Regular cardiac myocyte (primary cell): ENCODE measurements at places on chromosomes 7 and 10. TPM values are rescaled to one million over a fixed set of nuclear protein-coding genes. Genes with fewer than 3 reads are reported as not detected.

The ATOH7 gene
- total RNA-seq: under 0.01 and 0.28 TPM in 2 replicates

The OR6V1 gene
- total RNA-seq: not detected in 2 replicates

The MRPL32 gene
- 54.4 and 72.1 TPM in 2 replicates for total RNA-seq

The IFIT2 gene
- 12.3 and 22.8 TPM in 2 replicates for total RNA-seq

The HECTD2 gene
- total RNA-seq: 5.8 and 8.7 TPM in 2 replicates

The SUN3 gene
- total RNA-seq: not detected in 2 replicates

The HYCC1 gene
- 123 and 152 TPM in 2 replicates for total RNA-seq

The POR gene
- total RNA-seq: 77.8 and 82.2 TPM in 2 replicates

The CLCN1 gene
- not detected in 2 replicates for total RNA-seq

The OR13A1 gene
- not detected in 2 replicates for total RNA-seq

The PKD2L1 gene
- not detected in 2 replicates for total RNA-seq

The POLR2J2 gene
- total RNA-seq: 0.85 and 1.7 TPM in 2 replicates

The PEX1 gene
- total RNA-seq: 16.5 and 25.7 TPM in 2 replicates

The SVIL gene
- 57.5 and 63.1 TPM in 2 replicates for total RNA-seq

The HSPB1 gene
- 32.1 and 128 TPM in 2 replicates for total RNA-seq

The C10orf67 gene
- 0.19 TPM in 1 of 2 replicates, not detected in the other for total RNA-seq

The OR2A1 gene
- total RNA-seq: under 0.01 TPM in 1 of 2 replicates, not detected in the other

The PAOX gene
- 4.8 and 6.2 TPM in 2 replicates for total RNA-seq

The UFSP1 gene
- total RNA-seq: 6.1 and 6.8 TPM in 2 replicates

The TMEM184A gene
- total RNA-seq: under 0.01 and 0.19 TPM in 2 replicates

The TAX1BP1 gene
- 114 and 131 TPM in 2 replicates for total RNA-seq

The ZNF786 gene
- total RNA-seq: 4.8 and 8.4 TPM in 2 replicates

The HPSE2 gene
- total RNA-seq: not detected in 2 replicates

The GFRA1 gene
- total RNA-seq: 0.19 and 0.56 TPM in 2 replicates

The TMEM176B gene
- not detected in 2 replicates for total RNA-seq

The FAM241B gene
- 0.19 and 0.56 TPM in 2 replicates for total RNA-seq

The HOXA1 gene
- total RNA-seq: not detected in 2 replicates

The MUC3A gene
- total RNA-seq: not detected in 2 replicates

The CDC14C gene
- 0.19 TPM in 1 of 2 replicates, not detected in the other for total RNA-seq

The ITGA8 gene
- total RNA-seq: 16.9 and 84.6 TPM in 2 replicates

The AKR1C4 gene
- not detected in 2 replicates for total RNA-seq

The TUBAL3 gene
- under 0.01 TPM in 1 of 2 replicates, not detected in the other for total RNA-seq

The HOXA4 gene
- not detected in 2 replicates for total RNA-seq

The RBP3 gene
- not detected in 2 replicates for total RNA-seq

The C10orf62 gene
- 0.19 TPM in 1 of 2 replicates, not detected in the other for total RNA-seq

The TMEM178B gene
- total RNA-seq: 0.38 and 2.3 TPM in 2 replicates

The SEMA3A gene
- 24.5 and 81.9 TPM in 2 replicates for total RNA-seq

The GNAT3 gene
- 0.28 and 0.58 TPM in 2 replicates for total RNA-seq

The PDZD7 gene
- 1.3 and 3.1 TPM in 2 replicates for total RNA-seq

The GHITM gene
- 191 and 207 TPM in 2 replicates for total RNA-seq

The ACTL6B gene
- not detected in 2 replicates for total RNA-seq

The GIMAP4 gene
- total RNA-seq: 0.56 and 0.58 TPM in 2 replicates

The PI4K2A gene
- 20.1 and 21.4 TPM in 2 replicates for total RNA-seq

The SLC13A1 gene
- not detected in 2 replicates for total RNA-seq

The DDIT4 gene
- 429 and 1,067 TPM in 2 replicates for total RNA-seq

The NEURL1 gene
- under 0.01 TPM in 2 replicates for total RNA-seq

The SLC26A5 gene
- total RNA-seq: not detected in 2 replicates

The MBL2 gene
- total RNA-seq: not detected in 2 replicates

The SEMA3E gene
- total RNA-seq: 0.38 and 0.56 TPM in 2 replicates

The C10orf53 gene
- not detected in 2 replicates for total RNA-seq

The STAM gene
- 16.1 and 20.9 TPM in 2 replicates for total RNA-seq

The TET1 gene
- total RNA-seq: 1.7 and 4.2 TPM in 2 replicates

The GOLGA7B gene
- under 0.01 TPM in 1 of 2 replicates, not detected in the other for total RNA-seq
